Suprapubic skin (tissue), 4 donors: ENCODE measurements at places on chromosomes 13 and 19. TPM values are rescaled to one million over a fixed set of nuclear protein-coding genes. Genes with fewer than 3 reads are reported as not detected.

Gene CGB5
- not detected for total RNA-seq

Gene ARHGAP35
- 44.5 TPM for total RNA-seq

Gene ZNF208
- 1.8 TPM for total RNA-seq

DNA sequence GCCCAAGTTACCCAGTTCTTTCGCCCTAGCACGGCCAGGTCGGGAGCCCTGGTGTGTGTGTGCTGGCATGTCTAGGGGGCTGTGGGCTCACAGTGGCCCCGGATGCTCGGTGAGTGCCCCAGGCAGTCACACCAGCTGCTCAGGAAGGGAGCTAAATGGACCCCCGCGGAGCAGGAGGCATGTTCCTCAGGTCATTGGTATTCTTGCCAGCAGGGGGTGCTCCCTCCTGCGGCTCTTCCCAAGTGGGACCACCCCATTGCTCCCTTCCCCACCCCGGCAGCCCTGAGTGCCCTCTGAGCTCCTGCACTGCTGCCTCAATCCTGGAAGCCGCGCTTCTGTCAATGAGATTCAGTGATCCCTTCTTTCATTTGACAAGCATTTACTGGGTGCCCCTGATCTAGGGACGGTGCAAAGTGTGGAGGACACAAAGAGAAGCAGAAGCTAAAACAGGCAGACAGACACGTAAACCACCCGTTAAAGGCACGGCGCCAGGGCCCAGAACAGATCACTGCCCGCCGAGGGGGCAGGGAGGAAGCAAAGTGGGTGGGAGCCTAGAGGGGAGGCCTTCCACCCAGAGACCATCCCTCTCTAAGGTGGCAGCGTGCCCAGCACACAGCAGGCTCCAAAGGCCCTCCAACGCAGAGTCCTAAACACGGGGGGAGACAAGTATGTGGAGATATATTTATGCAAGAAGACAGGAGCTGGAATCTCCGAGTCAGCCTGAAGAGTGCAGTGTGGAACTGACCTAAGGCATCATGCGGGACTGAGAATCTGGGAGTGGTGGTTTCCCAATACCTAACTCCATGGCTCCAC is 5.2 kb upstream of the ADPRHL1 start:
- DNase-seq, result no peak

DNA sequence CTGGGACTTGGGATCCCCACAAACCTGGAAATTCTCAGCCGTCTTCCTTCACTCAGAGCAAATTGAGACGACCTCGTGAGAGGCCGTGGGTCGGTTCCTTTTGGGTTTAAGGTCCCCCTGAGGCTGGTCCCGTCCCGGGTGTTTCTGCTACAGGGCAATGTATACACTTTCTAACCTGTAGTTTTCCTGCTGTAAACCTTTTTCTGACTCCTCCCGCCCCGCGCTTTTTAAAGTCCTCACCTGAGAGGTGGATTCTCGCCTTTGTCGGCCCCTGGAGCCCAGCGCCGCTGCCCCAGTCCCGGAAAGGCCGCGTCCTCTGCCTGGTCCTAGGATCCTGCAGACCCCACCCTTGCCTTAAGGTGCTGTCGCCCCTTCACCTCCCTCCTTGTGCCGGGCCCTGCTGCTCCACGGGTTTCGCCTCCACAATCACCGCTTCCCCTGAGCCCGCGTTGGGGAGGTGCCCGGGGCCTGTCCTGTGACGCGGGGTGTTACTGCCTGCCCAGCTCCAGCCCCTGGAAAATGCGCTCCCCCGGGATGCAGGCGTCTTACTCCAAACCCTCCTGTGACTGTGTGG is 391 bp downstream of the ZNF761 start:
- peak; percentile 79 for DNase-seq
